ENCODE measurements at places on chromosomes 1 and 21.

DNA sequence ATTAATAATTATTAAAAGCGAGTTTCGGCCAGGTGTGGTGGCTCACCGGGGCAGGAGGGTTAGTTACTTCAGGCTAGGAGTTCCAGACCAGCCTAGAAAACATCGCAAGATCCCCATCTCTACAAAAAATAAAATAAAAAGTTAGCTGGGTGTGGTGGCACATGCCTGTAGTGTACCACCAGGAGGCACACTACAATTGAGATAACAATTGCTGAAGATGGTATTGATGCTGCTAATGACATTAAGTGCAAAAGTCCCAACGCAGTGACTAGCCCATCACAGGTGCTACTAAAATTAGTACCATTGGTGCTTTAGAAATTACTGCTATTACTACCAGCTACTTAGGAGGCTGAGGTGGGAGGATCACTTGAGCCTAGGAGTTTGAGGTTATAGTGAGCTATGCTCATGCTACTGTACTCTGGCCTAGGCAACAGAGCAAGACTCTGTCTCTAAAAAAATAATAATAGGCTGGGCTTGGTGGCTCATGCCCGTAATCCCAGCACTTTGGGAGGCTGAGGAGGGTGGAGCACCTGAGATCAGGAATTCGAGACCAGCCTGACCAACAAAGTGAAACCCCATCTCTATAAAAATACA lies 156.6 kb downstream of the GREM2 start:
- DNase-seq: no peak

DNA sequence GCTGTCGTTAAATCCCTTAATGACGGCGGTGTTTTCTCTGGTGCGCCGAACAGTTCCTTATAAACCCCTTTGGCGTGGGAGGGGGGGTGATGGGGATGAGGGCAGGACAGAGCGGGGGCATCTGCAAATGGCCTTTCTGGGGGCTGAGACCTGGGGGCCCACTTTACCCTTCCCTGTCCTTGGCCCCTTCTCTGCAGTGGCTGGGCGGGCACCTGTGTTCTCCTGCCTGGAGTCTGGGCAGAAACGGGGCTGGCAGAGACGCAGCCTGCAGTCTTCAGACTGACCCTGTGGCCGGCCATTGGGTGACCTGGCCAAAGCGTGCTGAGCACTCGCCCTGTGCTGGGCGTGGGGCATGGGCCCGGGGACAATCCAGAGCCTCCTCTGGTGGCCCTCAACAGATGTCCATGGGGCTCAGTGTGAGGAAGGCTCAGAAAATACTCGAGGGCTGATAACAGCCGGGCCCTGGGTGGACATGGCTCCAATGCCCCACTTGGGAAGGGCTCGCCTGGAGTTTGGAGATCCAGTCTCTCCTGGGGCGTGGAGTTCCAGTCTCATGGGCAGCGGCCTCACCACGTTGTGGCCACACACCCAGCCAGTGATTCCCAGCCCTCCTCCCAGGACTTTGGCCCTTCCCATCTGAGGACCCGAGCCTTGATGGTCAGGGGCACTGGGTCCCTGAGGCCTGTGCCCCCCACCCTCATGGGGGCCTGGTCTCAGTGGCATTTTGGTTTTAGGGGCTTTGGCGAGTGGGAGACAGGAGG lies 50.8 kb upstream of the ACTRT2 start:
- DNase-seq: no peak

DNA sequence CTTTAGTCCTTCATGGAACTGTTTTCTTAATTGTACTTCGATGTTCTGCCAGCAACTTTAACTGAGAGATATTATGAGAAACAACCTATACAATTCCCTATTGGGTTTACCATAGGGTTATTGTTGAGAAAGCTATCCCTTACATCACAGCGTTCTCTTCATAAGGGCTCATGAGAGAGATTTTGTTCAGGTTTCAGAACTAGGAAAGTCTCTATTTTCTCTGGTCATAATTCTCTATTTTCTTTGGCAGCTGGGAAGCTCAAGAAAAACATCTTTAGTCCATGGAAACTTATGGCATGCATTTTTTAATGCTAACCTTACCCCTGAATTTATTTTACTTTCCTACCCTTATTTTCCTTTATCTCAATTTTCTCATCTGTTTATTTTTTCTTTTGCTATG lies 38.2 kb downstream of the NMNAT2 start:
- DNase-seq: no peak

- DNase-seq: no peak
Measured at GRCh38 chr1:100624886-100625610, 87.1 kb downstream of the GPR88 start.

DNA sequence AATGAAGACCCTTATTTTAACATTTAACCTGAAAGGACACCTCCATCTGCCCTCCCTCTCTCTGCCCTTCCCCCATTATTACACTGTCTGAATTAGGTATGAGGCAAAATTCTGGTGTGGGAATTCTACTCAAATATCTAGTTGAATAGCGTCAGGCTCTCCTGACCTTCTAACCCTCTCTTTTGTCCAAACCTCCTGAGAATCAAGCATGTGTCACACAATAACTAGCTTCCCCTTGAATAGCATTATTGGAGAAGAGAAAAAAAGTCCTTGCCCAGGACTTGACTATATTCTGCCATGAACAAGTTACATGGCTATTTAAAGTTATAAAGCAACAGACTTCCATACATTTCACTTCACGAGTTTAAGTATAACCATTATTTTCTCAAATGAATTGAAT lies 35.5 kb downstream of the USH2A start:
- DNase-seq: no peak

DNA sequence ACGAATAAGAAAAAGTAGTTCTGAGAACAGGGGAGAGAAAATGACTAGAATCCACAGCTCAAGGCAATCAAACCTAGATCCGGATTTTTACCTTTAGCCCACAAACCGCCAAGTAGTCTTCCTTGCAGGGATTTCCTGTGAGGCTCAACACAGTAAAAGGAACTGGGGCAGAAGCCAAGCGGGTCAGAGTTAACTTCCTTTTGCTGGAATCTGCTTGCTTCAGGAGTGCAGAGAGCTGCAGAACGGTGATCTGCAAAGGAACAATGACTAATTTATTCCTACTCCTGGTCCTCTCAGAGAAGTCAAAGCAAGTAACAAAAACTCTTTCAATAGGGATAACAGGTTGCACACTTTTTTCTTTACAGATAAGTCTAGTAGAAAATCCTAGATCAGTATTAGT lies 53.4 kb downstream of the UBR4 start:
- DNase-seq: no peak

DNA sequence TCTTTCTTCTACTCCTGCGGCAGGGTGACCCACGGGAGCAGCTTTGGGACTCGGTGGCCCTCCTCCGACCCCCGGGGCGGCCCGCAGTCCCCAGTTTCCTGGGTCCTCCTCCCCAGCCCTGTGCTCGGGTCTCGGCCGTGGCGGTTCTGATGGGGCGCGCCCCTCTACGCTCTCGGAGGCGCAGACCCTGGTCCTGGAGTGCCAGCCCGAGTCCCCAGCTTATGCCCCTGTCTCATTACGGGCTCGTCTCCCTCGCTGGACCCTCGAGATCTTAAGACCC lies 430 bp downstream of the BTG2 start:
- DNase-seq: no peak

- DNase-seq: no peak
Measured at GRCh38 chr1:179205284-179205683, 24.2 kb downstream of the ABL2 start.

GRCh38 chr1:42305639-42306038 lies 29.4 kb downstream of the FOXJ3 start:
- no peak for DNase-seq

DNA sequence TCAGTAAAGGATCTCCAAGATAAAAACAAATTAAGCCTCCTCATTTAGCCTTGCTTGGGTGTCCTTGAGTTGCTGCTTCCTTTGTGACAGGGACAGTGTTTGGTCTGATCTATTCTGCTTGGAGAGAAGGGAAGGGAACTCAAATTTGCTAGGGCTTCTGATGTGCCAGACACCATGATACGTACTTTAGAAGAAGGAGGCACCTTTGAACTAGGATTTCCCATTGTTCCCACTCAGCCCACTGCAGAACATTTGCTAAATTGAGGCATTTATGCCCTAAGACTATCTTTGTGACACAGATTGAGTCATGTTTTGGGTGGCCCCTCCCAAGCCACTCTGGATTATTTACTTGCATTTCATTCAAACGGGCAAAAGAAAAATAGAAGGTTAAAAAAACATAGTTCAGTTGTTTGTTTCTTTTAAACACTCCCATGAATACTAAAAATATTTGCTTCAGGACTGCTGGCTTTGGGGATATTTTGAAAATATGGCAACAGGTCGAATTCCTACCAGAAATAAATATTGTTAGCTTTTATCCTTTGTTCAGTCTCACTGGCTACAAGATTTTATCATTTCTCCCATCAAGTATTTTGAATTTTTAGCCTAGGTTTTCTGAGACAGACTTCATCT lies 81.9 kb upstream of the WLS start:
- DNase-seq: no peak

- no peak for DNase-seq
Measured at GRCh38 chr1:93001893-93002292, 40.6 kb upstream of the DIPK1A start.

- DNase-seq: no peak
Measured at GRCh38 chr1:29120947-29121485, 2.7 kb downstream of the TMEM200B start.

DNA sequence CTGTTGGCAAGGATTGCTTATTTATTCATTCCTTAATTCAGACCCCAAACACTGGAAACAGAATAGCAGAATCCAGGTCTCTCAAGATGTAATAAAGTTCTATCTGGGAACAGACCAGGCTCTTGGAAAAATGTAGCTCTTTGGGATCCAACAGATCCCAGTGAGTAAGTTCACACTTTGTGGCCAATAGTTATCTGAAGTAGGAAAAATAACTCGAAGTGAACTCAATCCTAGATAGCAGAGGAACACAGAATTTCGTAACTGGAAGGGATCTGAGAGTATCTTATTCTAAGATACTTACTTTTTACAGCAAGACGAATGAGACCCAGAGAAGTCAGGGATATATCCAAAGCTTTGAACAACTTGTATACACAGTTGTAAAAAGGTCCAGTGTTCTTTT lies 150.7 kb upstream of the CD34 start:
- DNase-seq: no peak

DNA sequence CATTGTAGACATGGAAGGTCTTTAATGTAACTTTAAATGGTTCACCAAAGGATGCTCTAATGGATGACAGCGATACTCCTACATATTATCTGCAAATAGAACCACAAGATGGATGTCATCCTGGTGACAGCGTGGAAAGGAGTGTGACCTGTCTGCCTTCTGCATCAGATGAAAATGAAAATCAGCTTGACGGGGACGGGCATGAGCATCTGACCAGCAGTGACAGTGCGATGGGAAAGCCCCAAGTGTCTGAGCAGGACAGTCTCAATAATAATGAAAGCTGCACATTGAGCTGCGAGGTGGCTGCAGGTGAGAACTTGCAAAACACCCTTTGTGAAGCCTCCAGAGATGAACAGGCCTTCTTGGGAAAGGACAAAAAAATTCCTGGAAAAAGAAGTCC lies 25.2 kb downstream of the CNST start:
- no peak for DNase-seq

GRCh38 chr1:232162001-232162400 lies 467.9 kb downstream of the SIPA1L2 start:
- no peak for DNase-seq

- no peak for DNase-seq
Measured at GRCh38 chr21:37358397-37358796, 8.2 kb upstream of the DYRK1A start.

- DNase-seq: no peak
Measured at GRCh38 chr1:93078638-93078985, 471 bp upstream of the MTF2 start.

DNA sequence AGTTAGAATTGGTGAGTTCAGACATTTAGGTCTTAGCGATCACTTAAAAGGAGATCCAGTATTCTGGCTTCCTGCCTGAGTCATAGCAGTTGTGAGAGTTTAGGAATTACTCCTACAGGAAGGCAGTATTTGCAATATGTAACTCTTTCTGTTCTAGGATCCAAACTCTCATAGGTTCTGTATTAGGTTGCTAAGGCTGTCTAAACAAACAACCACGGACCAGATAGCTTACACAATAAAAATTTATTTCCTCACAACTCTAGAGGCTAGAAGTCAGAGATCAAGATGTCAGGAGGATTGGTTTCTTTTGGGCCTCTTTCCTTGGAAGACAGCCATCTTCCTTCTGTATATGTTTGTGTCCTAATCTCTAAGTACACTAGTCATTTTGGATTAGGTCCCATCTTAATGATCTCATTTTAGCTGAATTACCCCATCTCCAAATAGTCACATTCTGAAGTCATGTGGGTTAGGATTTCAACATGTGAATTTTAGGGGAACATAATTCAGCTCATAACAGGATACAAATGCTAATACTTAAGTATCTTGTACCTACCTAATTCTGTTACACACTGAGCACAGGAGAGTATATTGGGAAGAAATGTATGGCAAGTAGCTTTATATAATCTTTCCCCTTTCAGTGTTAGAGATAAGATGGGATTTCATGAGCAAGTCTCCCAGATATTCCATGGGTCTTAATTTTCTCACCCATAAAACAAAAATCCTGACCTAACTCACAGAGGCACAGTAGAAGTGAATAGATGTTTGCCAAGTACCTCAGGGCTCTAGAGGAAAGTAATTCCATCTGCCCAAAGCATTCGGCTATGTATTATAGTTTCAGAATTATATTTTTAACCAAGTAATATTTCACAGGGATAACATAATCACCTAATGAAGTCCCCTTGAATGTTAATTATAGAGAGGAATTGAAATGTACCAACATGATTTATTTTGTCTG lies 144.4 kb downstream of the PTBP2 start:
- DNase-seq: no peak

GRCh38 chr1:110619412-110620249 lies 13.5 kb upstream of the KCNA2 start:
- DNase-seq: peak; percentile 81

- DNase-seq: no peak
Measured at GRCh38 chr1:55322842-55323241, 107.7 kb upstream of the USP24 start.

GRCh38 chr1:6003568-6004411 lies 11.6 kb upstream of the NPHP4 start:
- DNase-seq: no peak

DNA sequence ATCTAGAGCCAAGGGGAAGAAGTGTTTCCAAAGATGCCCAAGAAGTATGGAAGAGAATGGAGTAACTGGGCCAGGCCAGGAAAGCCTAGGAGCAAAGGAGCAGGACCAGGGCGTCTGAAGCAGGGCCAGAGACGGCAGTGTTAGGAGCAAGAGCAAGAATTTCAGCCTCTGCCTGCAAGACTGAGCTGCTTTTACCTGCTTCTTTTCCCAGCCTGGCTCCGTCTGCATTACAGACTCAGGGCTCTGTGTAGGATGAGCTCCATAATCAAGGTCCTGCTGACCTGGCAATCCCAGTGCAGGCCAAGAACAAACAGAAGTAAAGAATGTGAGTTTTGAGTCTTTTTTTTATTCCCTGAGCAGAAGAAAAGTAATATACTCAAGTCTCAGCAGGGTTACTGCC lies 10.1 kb downstream of the FMO1 start:
- no peak for DNase-seq

DNA sequence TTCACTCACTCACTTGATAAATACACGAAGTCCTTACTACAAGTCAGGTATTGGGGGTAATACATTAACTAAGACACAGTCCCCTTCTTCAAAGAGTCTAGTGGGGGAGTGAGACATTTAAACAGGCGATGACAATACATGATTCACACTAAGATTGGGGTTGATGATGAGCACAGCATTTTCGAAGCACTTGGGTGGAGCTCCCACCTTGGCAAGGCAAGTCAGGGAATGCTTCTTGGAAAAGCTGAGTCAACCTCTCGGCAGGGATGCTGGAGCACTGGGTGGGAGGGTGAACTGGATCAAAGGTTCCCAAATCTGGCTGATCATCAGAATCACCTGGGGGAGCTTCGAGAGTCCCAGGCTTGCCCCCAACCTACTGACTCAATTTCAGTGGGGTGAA lies 57.9 kb upstream of the ENAH start:
- no peak for DNase-seq

- no peak for DNase-seq
Measured at GRCh38 chr1:25145775-25146393, 86.4 kb downstream of the SYF2 start.

Measured in hypothalamus (tissue), 51 donors.